LHCN-M2 (cell line): ENCODE measurements at places on chromosomes 4 and X.

DNA sequence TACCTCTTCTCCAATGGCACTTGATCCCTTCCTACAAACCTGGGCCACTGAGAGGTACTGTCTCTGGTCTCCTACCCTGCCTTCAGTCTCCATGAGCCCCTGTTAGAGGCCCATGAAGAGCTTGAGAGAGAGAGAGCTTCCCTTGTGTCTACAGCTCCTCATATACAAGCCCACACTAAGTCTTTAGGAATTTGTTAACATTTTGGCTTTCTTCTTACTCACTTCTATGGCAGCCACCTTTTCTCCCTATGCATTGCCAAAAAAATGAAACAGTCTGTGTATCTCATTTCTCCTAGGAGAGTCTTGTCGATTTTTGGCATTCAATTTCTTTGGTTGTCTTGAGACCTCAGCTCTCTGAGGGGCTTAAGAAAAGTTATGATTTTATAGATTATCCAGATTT, 90.9 kb upstream of the LNX1 start:
- peak; percentile 10 for DNase-seq

GRCh38 chr4:54231768-54232688, 2.9 kb downstream of the PDGFRA start:
- DNase-seq: no peak

- no peak for DNase-seq
These were observed 68.3 kb downstream of the AFAP1 start for GRCh38 chr4:7871356-7871755.

- DNase-seq: no peak
These were observed 50.7 kb downstream of the FHL1 start for GRCh38 chrX:136198010-136198409.
